ENCODE measurements at places on chromosomes 2 and 18.

- DNase-seq = no peak
Measured at GRCh38 chr2:49053156-49053555, 101.2 kb downstream of the FSHR start.

GRCh38 chr18:58769321-58769720 is 95.4 kb upstream of the ZNF532 start:
- DNase-seq = no peak

DNA sequence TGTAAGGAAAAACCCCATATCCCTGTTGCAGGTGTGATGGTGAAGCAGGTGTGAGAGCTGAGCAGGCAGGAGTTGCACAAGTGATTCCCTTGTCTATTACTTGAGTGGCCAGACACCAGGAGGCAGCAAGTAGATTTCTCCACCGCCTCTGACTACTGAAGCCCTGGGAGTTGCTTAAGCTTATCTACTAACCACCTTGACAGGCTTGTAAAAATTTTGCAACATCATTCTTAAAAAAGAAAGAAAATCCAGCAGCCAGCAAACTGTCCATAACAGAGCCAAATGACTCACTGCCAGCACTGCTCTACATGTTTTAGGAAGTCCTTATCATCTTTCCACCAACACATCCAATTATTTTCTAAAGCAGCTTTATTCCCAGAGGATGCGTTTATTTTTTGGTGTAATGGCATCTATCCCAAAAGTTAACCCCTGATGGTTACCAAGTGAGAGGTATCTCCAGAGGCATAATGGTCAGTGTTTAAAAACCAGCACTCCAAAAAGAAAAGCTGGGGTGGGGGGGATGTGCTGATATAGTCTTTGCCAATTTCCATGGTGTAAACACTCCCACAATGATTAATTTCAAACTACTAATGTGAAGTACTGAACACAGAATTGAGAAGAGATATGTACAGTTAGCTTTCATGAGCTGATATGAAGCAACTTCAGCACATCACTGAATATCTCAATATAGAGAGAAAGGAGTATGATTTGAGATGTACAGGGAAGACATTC is 16.3 kb upstream of the GPR39 start:
- DNase-seq = no peak

DNA sequence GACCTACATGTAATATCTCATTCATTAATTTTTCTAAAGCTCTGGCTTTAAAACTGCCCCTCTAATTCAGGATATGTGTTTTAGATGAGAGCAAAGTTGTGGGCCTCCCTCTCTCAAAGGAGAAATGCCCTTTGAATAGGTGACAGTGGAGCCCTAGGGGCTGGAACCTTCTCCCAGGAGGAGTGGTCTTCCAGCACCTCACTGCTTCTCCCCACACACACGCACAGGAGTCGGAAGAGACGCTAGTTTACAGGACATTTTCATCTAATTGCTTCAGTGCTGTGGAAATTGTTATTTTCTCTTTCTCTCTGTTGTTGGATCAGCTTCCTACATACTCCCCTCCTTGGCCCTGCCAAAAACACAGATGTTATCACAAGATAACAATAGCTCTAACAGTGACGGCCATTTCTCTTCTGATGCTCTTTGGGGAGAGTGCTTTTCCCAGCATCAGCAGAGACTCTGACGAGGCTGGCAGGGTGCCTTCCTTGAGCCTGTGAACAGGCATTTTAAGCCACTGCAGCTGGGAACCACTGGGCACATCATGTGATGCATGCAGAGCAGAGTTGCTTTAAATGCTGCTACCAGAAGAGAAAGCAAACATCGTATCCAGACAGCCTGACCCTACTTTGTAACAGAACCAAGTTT is 209.4 kb upstream of the SP5 start:
- peak; percentile 74 for DNase-seq

- DNase-seq = no peak
Measured at GRCh38 chr18:49514577-49514976, 27.5 kb upstream of the C18orf32 start.

DNA sequence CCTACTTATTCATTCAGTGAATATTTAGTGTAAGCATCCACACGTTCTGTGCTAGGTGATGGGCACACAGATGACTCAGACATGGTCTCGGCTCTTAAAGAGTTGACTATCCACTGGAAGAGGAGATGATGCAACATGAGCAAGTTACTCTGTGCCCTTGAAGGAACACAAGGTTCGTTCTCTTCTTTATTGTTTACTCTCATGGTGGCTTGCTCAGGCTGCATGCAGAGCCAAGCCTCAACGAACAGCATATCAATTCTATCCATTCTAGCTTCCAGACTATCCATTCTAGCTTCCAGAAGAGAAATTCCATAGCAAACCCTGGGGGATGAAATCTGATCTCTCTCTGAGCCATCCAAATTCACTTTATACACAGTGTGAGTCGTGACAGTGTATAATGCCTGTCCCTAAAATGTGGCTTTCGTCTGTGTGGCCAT is 68.1 kb upstream of the CTAGE1 start:
- DNase-seq = no peak

GRCh38 chr2:215425021-215425782 is 10.7 kb downstream of the FN1 start:
- no peak for DNase-seq

- DNase-seq = no peak
Measured at GRCh38 chr2:8794923-8795825, 42.2 kb downstream of the KIDINS220 start.

- no peak for DNase-seq
Measured at GRCh38 chr2:114057638-114058037, 167.7 kb downstream of the ACTR3 start.

GRCh38 chr2:118853129-118853640 is 5.7 kb upstream of the EN1 start:
- no peak for DNase-seq

- peak; percentile 5 for DNase-seq
Measured at GRCh38 chr2:240920783-240921231, 14.7 kb downstream of the CROCC2 start.

DNA sequence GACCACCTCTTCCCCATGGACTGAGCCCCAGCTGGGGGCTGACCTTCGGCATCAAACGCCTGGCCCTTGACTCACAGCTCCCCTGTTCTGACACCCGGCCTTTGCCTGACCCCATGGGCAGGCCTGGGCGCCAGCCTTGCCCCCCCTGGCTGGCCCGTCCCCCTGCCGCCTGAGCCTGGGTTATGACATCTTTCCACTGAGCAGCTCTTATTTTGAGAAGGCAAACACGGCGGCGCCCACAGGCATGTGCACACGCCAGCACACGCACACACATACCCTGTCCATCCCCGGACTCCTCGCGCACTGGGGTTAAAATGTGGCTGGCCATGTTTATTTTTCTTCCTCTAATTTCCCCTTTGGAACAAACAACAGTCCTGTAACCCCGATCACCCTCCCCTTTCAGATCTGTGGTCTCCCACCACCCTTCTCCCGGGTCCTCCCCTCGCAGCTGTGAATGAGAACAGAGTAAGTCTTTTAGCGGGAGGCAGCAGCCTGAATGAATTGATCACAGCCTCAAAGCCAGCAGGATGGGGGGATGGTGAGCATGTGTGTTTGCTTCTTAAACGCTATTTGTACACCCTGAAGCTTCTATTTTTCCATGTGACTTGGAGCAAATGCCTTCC is 11.8 kb upstream of the ATOH8 start:
- peak; percentile 61 for DNase-seq

- DNase-seq = no peak
Measured at GRCh38 chr2:53036196-53036595, 731.4 kb upstream of the CHAC2 start.

DNA sequence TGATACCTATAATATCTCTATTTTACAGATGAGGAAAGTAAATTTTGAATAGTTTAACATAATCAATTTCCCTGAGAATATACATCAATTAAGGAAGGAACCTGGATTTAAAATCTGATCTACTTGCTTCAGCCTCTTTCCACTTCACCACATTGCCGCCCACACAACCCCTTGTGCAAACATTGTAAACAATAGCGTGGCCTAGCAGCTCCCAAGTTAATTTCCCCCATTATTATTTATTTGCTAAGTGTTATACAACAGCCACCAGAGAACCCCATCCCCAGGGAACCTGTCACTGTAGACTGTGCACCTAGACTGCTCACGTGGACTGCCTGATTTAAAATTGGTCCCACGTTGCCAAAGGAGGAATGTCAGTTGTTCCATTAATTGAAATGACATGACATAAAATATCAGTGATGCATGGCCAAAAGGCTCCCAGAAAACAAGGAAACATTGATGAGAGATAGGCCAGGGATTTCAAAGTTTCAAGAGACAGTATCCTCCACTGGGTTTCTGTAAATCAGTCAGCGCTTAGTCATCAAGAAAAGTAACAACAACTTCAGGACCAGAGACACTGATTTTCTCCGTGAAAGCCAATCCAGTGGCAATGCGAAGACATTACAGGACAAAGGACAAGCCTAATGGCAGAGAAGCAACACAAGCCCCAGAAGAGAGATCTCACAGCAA is 41.3 kb downstream of the SCG2 start:
- DNase-seq = no peak

- no peak for DNase-seq
Measured at GRCh38 chr2:106062627-106063026, 131.5 kb downstream of the UXS1 start.

- no peak for DNase-seq
Measured at GRCh38 chr2:100882645-100883613, 63.0 kb downstream of the NPAS2 start.

- DNase-seq = no peak
Measured at GRCh38 chr2:189574793-189575475, 5.7 kb downstream of the SLC40A1 start.

- no peak for DNase-seq
Measured at GRCh38 chr18:12645254-12645653, 12.7 kb downstream of the SPIRE1 start.

Data from posterior cingulate gyrus (tissue), 11 donors.